T-cell (primary cell): ENCODE measurements at places on chromosomes 11 and 22.

DNA sequence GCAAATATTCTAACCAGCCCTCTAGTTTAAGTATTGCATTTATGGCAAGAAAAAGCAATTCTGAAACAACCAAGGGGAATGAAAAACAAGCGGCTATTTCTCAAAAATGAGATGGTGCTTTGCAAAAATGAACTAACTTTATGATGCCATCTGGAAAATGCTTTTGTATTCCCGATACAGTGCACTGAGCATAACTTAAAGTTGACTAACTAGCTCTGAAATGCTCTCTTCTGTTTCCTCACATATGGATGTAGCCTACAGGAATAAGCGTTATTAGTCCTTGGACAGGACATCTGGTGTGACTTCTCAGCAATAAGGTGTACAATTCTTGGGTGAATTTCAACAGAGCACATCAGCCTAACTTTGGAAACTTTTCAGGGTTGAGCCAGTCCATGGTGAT lies 228.2 kb upstream of the DDI1 start:
- no peaks in the 10 kb centered on the region for H3K4me1 ChIP-seq
- H3K27ac ChIP-seq = no peak overlapping the region
- H3K36me3 ChIP-seq = no peaks in the 10 kb centered on the region
- H3K27me3 ChIP-seq = no peaks in the 10 kb centered on the region
- DNase-seq = no peak

DNA sequence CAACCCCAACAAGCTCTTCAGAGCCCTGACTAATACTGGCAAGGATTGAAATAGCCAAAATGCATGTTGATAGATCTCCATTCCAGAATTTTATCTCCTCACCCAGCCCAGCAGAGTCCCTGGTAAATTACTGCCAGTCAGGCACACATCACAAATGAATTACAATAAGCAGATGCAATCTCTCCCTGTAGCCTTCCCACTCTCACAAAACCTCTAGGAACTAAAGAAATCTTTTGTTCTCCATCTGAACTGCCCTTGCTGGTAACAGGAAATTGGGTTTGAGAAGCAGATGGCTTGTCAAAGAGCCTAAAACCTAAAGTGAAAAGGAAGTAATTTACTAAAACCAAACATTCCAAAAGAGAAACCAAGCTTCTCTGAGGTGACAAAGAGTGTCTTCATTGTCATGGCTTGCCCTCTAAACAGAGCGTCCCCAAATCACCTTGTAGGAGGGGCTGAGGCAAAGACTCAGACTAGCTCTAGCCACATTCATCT lies 59.5 kb downstream of the FAM168A start:
- H3K27ac ChIP-seq = peak overlapping the region; percentile 11
- peaks cover 10% of the 10 kb centered on the region for H3K4me1 ChIP-seq
- no peak overlapping the region for H3K4me3 ChIP-seq
- H3K36me3 ChIP-seq = no peaks in the 10 kb centered on the region
- DNase-seq = no peak

GRCh38 chr11:109993786-109994185 lies 99.4 kb upstream of the ZC3H12C start:
- no peaks in the 10 kb centered on the region for H3K4me1 ChIP-seq
- no peak overlapping the region for H3K4me3 ChIP-seq
- H3K27ac ChIP-seq = no peak overlapping the region
- H3K27me3 ChIP-seq = peaks cover 3% of the 10 kb centered on the region
- H3K36me3 ChIP-seq = no peaks in the 10 kb centered on the region

- H3K27me3 ChIP-seq = no peaks in the 10 kb centered on the region
- DNase-seq = no peak
- H3K4me3 ChIP-seq = no peak overlapping the region
- H3K36me3 ChIP-seq = no peaks in the 10 kb centered on the region
- H3K27ac ChIP-seq = no peak overlapping the region
- H3K4me1 ChIP-seq = no peaks in the 10 kb centered on the region
Observed at GRCh38 chr11:98040061-98040808, 980.5 kb upstream of the CNTN5 start.

DNA sequence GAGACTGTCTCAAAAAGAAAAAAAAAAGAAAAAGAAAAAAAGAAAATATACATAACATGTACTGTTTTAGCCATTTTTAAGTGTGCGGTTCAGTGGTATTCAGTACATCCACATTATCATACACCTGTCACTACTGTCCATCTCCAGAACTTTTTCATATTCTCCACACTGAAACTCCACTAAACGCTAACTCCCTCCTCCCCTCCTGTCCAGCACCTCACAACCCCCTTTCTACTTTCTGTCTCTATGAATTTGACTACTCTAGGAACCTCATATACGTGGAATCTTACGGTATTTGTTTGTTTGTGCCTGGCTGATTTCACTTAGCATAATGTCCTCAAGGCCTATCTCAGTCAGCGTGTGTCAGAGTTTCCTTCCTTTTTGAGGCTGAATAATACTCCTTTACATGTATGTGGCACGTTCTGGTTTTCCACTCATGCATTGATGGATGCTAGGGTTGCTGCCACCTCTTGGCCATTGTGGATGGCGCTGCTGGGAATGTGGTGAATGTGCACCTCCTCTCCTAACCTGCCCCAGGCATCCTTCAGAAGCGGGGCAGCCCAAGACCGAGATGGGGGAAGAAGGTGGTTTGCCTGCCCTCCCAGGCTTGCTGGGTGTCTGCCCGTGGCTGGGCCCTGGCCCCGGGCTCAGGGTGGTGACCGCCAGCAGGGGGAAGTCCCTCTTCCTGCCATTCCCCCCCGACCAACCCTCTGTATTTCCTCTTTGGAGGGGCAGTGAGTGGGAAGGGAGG lies 60.5 kb downstream of the BCR start:
- no peaks in the 10 kb centered on the region for H3K36me3 ChIP-seq
- H3K4me1 ChIP-seq = peaks cover 30% of the 10 kb centered on the region
- no peaks in the 10 kb centered on the region for H3K27me3 ChIP-seq
- DNase-seq = no peak
- peak overlapping the region; percentile 74 for H3K27ac ChIP-seq

DNA sequence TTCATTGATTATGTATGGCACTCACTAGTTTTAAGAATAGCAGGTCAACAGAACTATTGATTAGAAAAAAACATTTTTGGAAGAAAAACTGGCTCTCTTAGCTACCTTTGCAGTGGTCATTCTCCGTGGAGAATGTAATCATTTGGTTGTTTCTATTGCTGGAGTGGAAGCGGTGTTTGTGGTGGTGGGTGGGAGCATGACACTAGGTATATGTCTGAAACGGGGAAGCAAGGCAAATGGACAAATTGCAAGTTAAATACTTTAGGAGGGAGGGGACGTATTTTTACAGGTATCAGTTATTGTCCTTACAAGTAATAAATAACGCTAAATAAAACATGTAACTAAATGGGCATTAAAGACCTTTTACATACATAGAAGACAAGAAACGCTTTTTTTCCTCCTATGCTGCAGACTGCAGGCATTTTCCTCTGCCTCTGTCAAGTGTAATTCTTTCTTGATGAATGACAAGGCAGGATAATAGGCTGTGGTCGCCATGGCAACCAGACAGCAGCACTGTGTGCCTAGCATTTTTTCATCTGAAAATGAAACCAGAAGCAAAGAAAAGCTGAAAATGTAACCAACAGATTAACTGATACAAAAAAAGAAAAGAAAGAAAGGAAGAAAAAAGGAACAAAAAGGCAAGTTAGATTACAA lies 46.2 kb downstream of the BLID start:
- no peak overlapping the region for H3K4me3 ChIP-seq
- no peak overlapping the region for H3K27ac ChIP-seq
- no peaks in the 10 kb centered on the region for H3K36me3 ChIP-seq
- no peak for DNase-seq
- H3K4me1 ChIP-seq = no peaks in the 10 kb centered on the region

DNA sequence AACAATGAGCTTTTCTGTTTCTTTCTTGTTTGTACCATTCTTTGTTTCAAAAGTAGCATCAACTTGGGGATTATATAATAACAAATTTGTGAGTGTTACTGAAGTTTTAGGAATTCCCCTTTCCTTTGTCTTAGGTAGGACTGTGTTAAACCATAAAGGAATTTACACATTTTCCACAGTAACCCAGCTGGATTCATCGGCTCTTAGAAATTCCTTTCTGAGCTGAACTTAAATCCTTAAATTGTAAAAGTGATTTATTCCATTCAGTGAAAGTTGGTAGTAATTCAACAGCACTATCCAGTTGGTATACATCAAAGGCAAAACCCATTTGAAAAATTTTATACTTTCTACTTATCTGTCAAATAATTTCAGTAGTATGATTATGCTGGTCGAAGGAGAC lies 11.8 kb downstream of the EMSY start:
- H3K27me3 ChIP-seq = no peaks in the 10 kb centered on the region
- H3K27ac ChIP-seq = no peak overlapping the region
- peaks cover 58% of the 10 kb centered on the region for H3K36me3 ChIP-seq
- no peaks in the 10 kb centered on the region for H3K4me1 ChIP-seq
- no peak overlapping the region for H3K4me3 ChIP-seq

GRCh38 chr11:131802440-131803115 lies 432.2 kb downstream of the NTM start:
- no peak for DNase-seq
- no peak overlapping the region for H3K27ac ChIP-seq
- no peaks in the 10 kb centered on the region for H3K4me1 ChIP-seq
- H3K27me3 ChIP-seq = no peaks in the 10 kb centered on the region
- H3K4me3 ChIP-seq = no peak overlapping the region

GRCh38 chr11:85774256-85775101 lies 36.5 kb downstream of the SYTL2 start:
- no peak for DNase-seq
- no peaks in the 10 kb centered on the region for H3K36me3 ChIP-seq
- no peaks in the 10 kb centered on the region for H3K27me3 ChIP-seq
- H3K4me3 ChIP-seq = no peak overlapping the region

DNA sequence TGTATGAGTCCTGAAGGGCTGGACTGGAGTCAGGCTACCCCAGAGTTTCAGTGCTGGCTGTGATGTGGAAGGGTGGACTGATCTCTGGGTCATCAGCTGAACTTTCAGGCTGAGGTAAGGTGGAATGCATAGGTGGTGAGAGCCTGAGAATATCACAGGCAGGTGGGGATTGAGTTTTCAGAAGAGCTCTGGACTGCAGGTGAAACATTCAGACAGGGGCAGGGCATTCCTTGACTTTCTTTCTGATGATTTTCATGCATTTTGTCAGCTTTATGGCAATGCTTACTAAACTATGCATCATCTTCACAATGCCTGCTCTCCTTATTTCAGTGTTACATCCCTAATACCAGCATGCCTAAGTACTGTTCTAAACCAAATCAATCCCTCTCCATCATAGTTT lies 755.0 kb downstream of the KCNA4 start:
- no peak overlapping the region for H3K27ac ChIP-seq
- H3K4me3 ChIP-seq = no peak overlapping the region
- no peaks in the 10 kb centered on the region for H3K36me3 ChIP-seq
- no peaks in the 10 kb centered on the region for H3K4me1 ChIP-seq
- no peaks in the 10 kb centered on the region for H3K27me3 ChIP-seq

DNA sequence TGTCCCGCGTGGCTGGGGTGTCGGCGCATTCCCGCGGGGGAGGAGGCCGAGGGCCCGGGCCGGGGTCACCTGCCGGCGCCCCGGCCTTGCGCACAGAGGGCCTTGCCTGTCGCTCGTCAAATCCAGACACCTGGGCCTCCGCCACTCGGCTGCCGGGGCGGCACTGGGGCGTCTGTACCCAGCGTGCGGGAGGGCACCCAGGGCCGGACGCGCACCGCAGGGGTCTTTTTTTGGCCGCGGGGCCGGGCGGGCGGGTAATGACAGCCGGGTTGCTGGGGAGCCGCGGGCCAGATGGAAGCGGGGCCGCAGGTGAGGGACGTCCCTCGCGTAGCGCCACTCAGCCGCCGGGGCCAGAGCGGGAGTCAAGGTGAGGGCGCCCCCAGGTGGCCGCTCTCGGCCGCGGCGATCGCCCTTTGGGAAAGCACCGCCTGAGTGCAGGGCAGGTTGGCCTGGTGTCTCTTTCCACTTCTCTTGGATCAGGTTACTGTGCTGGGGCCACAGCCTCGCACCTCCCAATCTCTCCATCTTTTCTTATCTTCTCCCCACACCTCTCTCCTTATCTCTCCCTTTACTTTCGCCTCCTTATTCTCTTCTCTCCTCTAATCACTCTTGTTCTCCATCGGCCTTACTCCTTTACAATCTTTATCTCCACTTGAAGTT lies 3.5 kb downstream of the PHLDB1 start:
- H3K27me3 ChIP-seq = peaks cover 3% of the 10 kb centered on the region
- peaks cover 41% of the 10 kb centered on the region for H3K4me1 ChIP-seq
- peak overlapping the region; percentile 49 for H3K4me3 ChIP-seq
- peak; percentile 76 for DNase-seq

DNA sequence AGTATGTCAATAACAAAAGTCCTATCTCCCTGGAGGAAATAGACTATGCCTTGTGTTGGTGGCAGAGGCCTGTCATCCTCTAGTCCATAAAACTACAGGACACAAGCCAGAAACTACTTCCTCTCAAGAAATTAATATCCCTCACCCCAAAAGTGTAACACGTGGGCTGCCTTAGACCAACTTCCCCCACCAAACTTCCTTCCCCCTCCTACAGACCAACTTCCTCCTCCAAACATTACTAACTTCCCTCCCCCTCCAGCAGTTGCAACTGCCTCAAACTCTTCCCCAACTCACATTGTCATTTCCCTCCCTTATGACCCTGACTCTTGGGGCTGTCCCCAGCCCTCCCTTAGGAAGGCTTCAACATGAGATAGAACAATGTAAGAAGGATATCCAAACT lies 6.3 kb downstream of the OR52K2 start:
- DNase-seq = no peak
- H3K27me3 ChIP-seq = no peaks in the 10 kb centered on the region
- no peaks in the 10 kb centered on the region for H3K4me1 ChIP-seq
- H3K27ac ChIP-seq = no peak overlapping the region
- no peaks in the 10 kb centered on the region for H3K36me3 ChIP-seq

DNA sequence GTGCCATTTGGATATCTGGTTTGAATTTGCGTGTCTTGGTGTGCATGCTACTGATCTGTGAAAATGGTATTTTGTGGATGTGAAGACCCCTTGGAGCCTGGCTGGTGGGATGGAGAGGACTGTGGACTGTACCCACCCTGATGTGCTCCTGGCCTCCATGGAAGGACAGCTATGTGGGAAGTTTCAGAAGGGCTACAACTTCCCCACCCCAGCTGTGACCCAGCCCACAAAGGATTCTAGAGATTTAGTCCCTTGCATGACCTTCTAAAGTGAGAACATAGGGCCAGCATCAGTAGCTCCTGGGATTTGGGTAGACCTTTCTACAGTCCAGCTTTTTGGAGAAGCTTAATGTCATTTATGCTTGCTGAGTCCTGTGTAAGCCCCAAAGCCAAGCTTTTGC lies 173.4 kb downstream of the BCR start:
- DNase-seq = no peak
- no peaks in the 10 kb centered on the region for H3K27me3 ChIP-seq
- H3K4me3 ChIP-seq = no peak overlapping the region
- H3K36me3 ChIP-seq = no peaks in the 10 kb centered on the region
- no peak overlapping the region for H3K27ac ChIP-seq
- no peaks in the 10 kb centered on the region for H3K4me1 ChIP-seq

DNA sequence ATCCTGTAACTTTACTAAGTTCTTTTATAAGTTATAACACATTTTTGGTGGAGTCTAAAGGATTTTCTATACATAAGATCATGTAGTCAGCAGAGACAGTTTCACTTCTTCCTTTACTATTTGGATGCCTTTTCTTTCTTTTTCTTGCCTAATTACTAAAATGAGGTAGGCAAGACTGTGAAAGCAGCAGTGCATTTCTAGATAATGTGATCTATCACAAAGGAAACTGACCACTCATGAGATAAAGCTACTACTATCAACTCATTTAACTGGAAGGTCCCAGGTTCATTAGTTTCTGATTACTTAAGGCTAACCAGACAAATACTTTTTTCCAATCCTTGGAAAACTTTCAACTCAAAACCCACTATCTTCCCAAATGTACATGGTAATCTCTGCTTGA lies 196.2 kb upstream of the E2F8 start:
- H3K4me3 ChIP-seq = no peak overlapping the region
- no peaks in the 10 kb centered on the region for H3K27me3 ChIP-seq
- H3K36me3 ChIP-seq = no peaks in the 10 kb centered on the region

GRCh38 chr11:108854346-108854745 lies 189.5 kb downstream of the DDX10 start:
- no peaks in the 10 kb centered on the region for H3K27me3 ChIP-seq
- H3K4me3 ChIP-seq = no peak overlapping the region
- H3K27ac ChIP-seq = peak overlapping the region; percentile 71
- no peak for DNase-seq
